ENCODE measurements at places on chromosomes 3 and 15.
A peak's percentile ranks its signal among the peaks of the same experiment; 100 is the strongest.

- no peak for DNase-seq
Observed at GRCh38 chr15:64749167-64749566, 26.2 kb downstream of the RBPMS2 start.

- DNase-seq: no peak
Observed at GRCh38 chr3:171193693-171194092, 167.2 kb upstream of the SLC2A2 start.

DNA sequence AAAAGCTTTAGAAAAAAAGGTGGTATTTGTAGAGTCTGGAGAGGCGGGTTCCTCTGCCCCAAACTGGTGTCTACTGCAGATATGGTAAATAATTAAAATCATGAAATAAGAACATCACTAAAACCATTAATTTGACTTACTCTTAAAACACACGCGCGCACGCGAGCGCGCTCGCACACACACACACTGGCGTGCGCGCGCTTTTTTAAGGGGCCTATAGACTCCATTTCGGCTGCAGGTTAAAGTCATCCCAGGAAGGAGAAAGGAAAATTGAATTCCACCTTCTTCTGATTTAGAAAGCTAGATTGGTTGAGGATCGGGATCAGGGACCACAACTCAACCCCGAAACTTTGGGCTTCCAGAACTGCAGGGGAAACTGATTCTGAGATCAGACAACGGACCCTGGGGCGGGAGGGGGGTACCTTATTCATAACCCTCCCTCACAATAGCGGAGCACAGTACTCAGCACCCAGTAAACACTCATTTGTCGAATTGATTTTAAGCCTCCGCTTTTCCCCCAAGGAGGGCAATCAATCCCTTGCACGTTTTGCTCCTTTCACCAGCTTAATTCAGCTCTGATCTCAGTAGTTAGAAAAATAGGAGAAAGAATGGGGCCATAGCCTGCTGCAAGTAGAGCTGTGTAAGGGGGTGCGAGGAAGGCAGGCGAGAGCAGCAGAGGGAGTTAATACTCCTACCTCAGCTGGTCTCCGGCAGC is 509 bp upstream of the LRRC3B start:
- no peak for DNase-seq

DNA sequence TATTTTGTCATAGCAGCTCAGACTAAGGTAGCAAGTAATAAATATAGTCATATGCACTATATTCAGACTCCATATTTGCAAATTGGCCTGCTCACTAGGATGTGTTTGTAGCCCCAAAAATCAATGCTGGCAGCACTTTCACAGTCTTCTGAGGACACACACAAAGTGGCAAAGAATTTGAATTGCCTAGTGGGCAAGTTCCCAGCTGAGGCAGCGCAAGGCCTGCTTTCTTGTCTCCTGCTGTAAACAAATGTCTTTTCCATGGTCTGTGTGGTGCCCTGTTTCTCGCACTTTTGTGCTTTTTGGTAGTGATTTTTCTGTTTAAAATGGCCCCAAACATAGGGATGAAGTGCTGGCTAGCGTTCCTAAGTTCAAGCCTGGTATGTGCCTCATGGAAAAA is 416.0 kb downstream of the OCA2 start:
- no peak for DNase-seq

- DNase-seq: no peak
Observed at GRCh38 chr3:127228866-127229265, 35.9 kb downstream of the PRR23E start.

- DNase-seq: no peak
Observed at GRCh38 chr3:39339086-39339485, 9.6 kb downstream of the CCR8 start.

GRCh38 chr3:141388823-141389621 is 20.7 kb downstream of the ZBTB38 start:
- no peak for DNase-seq

DNA sequence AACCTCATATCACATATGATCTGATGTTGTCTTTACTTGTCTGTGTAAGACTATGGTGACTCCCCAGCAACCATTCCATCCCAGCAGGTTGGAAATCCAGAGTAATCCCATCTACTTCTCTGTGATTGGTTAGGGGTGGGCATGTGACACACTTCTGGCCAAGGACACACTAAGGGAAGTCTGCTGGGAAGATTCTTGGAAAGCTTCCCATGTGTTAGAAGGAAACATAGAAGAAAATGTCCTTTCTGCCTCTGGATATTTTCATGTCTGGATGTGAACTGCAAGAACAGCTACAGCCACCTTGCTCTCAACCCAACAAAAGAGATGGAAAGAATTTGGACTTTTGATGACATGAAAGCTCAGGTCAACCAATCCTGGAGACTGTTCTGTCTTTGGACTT is 2.6 kb upstream of the UBE2Q2 start:
- peak; percentile 34 for DNase-seq

- no peak for DNase-seq
Observed at GRCh38 chr15:69980341-69981059, 117.2 kb downstream of the TLE3 start.

DNA sequence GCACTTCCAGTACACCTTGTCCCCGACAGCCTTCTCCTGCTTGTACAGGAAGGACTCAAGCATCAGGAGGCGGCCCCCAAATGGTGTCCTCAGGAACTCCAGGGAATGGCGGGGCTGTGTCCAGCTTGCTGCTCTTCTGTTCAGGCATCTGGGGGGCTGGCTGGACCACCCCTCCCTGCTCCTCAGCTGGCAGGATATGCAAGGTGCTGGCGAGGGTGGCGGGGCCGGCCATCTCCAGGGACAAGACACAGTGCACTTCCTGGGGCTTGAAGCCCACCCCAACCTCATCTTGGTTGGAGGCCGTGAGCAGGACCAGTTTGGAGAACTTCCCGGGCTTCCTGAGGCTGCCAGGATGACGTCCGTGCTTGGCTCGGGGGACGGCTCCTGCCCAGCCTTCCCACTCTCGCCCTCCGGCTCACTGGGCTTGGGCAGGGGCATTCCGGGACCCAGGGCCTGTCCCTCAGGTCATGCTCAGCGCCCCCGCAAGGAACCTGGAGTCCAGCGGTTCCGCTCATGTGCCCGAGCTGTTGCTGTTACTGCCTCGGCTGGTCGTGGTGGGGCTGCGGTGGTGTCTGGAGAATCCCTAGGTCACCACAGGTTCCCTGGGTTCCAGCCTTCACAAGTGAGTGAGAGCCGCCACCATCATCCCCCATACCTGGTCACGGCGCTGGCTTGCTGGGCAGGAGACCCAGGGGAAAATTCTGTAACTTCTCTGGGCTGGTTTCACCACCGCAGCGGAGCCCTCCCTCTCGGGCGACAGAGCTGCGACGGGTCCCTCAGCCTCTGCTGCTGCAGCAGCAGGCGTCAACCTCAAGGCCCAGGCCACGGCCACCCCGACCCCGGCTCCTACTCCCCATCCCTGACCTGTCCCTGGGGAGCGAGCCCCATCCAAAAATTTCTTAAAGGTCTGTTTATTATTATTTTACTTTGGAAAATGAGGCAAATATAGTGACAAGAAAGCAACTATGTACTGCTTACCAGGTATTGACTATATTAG is 82.8 kb upstream of the FXR1 start:
- DNase-seq: no peak

- DNase-seq: no peak
Observed at GRCh38 chr3:169644750-169645149, 18.8 kb downstream of the MECOM start.

GRCh38 chr3:163809540-163809993 is 1268.7 kb downstream of the SI start:
- no peak for DNase-seq

DNA sequence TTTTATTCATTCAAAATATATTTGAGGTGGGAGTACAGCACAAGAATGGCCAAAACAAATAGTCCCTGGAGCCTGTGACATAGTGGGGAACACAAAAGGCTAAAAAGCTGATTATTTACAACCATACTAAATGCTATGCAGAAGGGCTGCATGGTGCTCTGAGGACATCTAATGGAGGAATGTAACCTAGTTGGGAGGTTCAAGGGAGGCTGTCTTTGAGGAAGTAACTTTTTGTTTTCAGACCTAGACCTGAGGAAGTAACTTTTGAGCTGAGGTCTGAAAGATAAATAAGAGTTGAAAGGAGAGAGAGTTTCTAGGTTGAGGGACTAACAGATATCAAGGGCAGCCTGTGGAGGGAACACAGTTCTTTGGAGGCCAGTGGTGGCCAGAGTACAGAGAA is 34.8 kb upstream of the RASA2 start:
- peak; percentile 45 for DNase-seq

DNA sequence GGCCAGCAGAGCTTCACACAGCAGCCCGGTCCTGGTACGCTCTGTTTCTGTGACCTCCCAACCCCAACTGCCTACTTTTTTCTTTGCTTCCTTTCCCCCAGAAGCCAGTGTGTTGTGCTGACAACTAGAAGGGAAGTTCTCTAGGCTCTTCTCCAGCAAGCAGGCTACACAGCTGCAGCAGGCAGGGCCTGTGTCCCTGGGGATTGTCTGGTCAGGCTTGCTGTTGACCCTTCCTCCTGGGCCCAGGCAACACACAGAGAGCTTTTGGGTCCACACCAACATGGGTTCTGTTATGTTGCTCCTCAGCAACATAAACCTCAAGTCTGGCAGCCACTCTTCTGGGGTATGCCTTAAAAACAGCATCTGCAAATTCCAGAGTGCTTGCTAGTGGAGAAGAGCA is 36.2 kb upstream of the TSPAN3 start:
- no peak for DNase-seq

DNA sequence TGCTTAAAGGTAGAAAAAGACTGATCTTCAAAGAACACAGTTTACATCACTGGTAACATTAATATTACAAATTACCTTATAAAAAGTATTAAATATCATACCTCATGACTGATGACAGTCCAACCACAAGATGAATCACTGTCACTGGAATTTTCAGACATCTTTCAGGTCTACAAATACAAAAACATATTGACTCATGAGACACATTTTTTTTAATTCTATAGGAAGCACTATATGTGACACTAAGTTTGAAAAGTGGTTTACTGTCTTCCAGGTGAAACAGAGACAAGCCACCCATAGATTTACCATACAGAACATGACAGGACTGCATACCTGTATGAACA is 18.9 kb downstream of the CCPG1 start:
- DNase-seq: no peak

- no peak for DNase-seq
Observed at GRCh38 chr3:166759736-166760513, 620.2 kb downstream of the ZBBX start.

DNA sequence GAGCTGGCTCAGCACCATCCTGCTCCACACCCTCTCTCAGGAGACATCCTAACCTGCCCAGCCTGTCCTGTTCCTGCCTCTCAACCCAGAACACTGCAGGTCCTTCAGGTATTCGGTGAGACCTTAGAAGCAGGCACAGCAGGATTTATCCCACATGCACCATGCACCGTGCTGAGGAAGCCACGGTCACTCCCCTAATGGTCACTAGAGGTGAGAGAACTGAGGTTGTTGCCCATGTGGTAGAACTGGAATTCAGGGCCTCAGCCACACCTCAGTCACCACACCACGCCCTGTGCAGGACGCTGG is 36.9 kb downstream of the APBA2 start:
- DNase-seq: no peak

DNA sequence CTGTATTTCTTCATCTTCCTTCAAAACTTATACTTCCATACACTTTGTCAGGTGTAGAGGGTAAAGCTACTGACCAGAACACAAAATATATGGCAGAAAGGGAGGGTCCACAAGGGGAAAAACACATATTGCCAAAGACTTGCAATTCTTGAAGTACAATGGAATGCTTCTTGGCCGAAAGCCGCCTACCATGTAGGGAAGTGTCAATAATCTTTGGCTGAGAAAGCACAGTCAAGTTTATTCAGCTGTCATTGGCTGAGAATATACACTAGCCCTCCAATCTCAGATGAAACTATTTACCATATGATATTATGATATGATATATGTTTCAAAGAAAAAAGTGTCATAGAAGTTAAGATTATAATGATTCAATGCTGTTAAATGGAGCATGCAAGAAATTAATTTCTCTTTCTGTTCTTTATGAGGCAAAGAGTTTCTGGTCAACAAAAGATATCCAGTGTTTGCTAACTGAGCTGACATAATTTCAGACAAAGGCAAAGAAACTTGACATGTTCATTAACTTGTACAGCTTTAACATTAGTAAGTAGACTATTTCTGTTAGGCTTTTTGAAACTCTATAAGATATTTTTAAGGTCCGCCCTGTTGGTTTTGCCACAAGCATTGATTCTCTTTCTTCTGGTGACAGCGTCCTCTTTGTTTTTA is 89.0 kb upstream of the LPP start:
- peak; percentile 56 for DNase-seq

- DNase-seq: no peak
Observed at GRCh38 chr15:86433983-86434382, 354.3 kb downstream of the AGBL1 start.

GRCh38 chr3:41369838-41370237 is 170.5 kb downstream of the CTNNB1 start:
- DNase-seq: no peak

DNA sequence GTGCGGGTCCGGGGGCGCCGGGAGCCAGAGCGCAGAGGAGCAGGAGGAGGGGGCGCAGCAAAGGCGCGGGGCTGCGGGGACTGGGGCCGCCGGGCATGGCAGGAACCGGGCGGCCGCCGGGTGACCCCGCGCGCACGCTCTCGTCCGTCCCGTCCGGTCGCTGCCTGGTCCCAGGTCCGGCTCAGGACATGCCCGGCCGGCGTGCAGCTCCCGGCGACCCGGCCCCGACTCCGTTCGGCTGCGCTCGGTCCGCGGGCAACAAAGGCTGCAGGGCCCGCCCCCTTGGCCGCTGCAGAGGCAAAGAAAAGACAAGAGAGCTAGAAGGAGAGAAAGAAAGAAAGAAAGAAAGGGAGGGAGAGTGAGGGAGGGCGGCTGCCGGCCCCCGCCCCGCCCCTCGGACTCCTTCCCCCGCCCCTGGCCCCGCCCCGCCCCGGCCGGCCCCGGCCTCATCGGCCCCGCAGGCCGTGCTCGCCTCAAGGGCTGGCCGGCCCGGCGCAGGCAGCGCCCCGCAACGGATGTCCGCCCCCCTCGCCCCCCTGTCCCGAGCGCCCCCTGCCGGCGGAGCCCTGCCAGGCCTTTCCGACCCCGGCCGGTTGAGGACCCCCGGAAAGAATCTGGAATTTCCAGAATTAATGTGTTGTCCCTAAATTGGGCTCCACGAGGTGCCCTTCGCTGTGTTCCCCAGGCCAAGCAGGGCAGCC is at the start of gene ADAMTS7:
Gene ADAMTS7 (minus strand): TSS at position 341 of the 701 bp plus-strand sequence. CDS start 244 bp downstream, at position 97.
- DNase-seq: peak; percentile 64

GRCh38 chr15:99522288-99522687 is 43.5 kb upstream of the MEF2A start:
- no peak for DNase-seq

- DNase-seq: no peak
Observed at GRCh38 chr3:148223266-148223665, 474.4 kb upstream of the AGTR1 start.

GRCh38 chr3:20080956-20081554 is 40.8 kb downstream of the KAT2B start:
- DNase-seq: peak; percentile 31

GRCh38 chr15:44340410-44340809 is 51.9 kb downstream of the GOLM2 start:
- DNase-seq: peak; percentile 36

- DNase-seq: no peak
Observed at GRCh38 chr15:90674476-90674875, 42.7 kb upstream of the BLM start.

GRCh38 chr3:126033765-126034164 is 50.2 kb downstream of the SLC41A3 start:
- DNase-seq: no peak
